NCI-H774 (cell line): ENCODE measurements at places on chromosomes 16 and 17.
A peak's percentile ranks its signal among the peaks of the same experiment; 100 is the strongest.

DNA sequence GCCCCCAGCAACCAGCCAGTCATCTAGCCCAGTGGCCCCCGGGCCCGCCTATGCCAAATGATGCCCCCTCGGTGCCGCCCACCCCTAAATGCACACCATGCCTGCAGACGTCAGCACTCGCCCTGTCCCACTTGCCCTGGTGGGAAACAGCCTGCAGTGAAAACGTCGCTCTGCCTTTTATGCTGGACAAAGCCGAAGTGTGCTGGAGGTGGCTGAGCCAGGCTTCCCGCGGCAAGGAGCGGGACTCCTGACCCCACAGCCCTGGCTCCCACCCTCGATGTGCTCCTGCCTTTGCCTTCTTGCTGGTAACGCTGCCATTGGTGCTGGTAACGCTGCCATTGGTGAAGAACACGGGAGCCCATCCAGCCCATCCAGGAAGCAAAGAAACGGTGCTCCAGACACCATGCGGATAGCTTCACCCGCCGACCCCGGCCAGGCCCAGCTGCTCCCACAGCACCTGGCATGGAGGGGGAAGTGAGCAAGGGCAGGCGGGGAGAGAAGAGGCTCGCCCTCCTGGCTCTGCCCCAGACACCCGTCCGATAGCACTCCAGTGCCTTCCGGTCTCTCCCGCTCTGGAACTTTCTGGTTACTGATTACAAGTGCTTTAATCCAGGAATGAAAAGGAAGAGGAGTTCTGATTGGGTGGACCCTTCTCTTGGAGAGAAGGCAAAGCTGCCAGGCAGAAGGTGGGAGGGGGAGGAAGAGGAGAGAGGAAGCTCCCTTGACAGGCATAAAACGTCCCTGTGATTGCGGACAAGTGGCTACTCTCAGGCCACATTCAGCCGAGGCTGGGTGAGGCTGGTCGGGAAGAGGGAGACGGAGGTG is 4.0 kb upstream of the BAIAP2 start:
- no peak for DNase-seq

DNA sequence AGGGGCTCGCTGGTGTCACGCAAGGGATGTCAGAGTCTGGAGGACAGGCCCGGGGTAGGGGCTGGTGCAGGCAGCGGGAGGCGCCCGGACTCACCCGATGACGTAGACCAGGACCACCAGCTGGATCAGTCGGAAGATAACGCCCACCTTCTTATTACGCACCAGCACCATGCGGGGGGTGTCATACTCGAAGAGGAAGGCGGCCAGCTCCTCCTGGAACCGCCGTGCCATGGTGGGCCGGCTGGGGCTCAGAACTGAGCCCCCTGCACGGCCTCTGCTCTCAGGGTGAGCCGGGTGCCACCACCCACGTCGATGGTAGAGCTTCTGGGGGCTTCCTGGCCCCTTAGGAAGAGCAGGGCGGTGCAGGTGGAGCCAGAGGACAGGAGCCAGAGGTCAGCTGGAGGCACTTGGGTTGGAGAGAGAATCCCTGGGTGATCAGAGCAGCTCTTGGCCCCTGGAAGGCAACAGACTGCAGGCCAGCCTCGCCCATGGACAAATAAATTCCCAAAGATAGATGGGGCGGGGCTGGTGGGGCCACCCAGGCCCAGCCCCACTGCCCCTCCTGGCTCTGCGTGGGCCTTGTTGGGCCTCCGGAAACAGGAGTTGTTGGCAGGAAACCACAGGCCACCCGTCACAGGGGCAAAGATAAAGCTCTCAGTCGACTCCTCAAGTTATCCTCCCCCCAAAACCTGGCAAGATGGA is at the start of gene P2RX1:
P2RX1 (minus strand) TSS at position 471 of the 702 bp plus-strand sequence; CDS start at position 231, 240 bp downstream.
- no peak for DNase-seq

- DNase-seq = no peak
These were observed 205.2 kb downstream of the RAB11FIP4 start for GRCh38 chr17:31596382-31597323.

DNA sequence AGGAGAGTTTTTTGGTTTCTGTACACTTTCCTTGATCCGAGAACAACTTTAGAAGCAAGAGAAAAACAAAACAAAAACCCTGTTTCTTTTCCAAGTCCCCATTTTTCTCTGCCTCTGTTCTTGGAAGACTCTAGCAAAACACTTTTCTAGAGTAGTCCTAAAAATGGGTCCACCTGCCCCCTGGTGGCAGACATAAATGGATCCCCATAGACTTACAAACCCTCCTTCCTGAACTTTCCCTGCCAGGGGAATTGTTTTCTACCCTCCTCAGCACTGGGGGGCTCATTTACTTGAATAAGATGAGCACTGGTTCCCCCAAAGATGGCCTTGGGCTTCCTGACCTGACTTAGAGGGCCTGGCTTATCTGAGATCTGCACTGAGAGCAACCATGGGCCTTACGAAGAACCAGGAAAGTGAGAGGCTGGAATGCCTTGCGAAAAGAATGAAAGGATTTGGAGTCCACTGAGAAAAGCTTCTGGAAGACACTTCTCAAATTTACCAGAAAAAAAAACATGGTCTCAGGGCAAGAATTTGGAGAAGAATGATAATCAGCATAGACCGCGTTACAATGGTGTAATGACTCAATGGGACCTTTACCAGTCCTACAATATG is 48.0 kb upstream of the CDYL2 start:
- DNase-seq = no peak

- no peak for DNase-seq
These were observed 3.4 kb downstream of the CEP295NL start for GRCh38 chr17:78899361-78900260.

GRCh38 chr16:68076560-68076959 is 8.6 kb upstream of the NFATC3 start:
- no peak for DNase-seq

GRCh38 chr17:82050761-82051641 is 610 bp downstream of the RFNG start:
- DNase-seq = no peak

- peak; percentile 69 for DNase-seq
These were observed 9.2 kb upstream of the CD300A start for GRCh38 chr17:74457146-74457819.

GRCh38 chr17:1995907-1996799 is 29.0 kb downstream of the RTN4RL1 start:
- DNase-seq = no peak

DNA sequence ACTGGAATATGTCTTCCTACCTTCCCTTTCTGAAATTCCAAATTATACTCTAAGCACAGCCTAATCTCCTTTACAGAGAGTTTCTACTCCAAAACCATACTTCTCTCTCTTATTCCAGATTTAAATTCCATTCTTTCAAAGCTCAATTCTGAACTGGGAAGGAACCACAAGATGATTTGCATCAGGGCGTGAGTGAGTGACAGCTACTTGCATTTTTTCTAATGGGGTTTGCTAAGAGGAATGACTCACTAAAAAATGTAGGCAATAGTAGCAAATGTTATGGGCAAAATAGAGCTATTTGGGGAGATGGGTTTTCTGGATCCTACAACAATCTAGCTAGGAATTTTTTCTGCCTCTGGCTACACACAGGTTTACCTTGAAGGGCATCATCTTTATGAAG is 244.6 kb upstream of the PSMD7 start:
- no peak for DNase-seq

DNA sequence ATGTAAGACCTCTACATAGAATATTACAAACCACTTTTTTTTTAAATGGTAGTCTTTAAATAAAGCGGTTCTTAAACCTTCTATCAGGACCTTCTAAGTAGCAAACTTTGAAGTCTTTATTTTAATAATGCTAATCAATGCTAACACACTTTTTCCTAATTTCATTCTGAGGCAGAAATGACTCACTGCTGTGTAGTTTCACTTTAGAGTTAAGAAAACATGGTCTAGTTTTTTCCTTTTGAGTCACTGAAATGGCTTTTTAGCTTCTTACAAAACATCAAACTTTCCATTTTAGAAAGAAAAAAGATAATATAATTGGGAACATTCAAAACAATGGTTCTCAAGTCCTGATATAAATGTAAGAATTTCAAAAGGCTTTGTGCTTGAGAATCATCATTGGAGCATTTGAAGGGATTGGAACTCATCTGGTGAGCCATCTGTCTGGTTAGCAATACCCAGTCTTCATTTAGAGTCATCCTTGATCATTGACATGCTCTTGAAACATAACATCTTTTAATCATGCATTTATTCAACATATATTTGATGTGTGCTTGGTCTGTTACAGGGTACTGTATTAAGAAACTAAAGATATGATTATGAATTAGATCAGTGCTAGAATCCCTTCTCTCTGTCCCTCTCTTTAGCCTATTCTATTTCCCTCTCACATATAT is 258.3 kb upstream of the MON1B start:
- DNase-seq = no peak

GRCh38 chr17:60300011-60300410 is 91.9 kb downstream of the USP32 start:
- no peak for DNase-seq

- DNase-seq = no peak
These were observed 113.8 kb downstream of the CYB561 start for GRCh38 chr17:63332286-63332685.

- no peak for DNase-seq
These were observed 14.9 kb downstream of the LIMD2 start for GRCh38 chr17:63685041-63685440.

GRCh38 chr16:3665508-3665907 is 11.0 kb downstream of the DNASE1 start:
- DNase-seq = no peak

DNA sequence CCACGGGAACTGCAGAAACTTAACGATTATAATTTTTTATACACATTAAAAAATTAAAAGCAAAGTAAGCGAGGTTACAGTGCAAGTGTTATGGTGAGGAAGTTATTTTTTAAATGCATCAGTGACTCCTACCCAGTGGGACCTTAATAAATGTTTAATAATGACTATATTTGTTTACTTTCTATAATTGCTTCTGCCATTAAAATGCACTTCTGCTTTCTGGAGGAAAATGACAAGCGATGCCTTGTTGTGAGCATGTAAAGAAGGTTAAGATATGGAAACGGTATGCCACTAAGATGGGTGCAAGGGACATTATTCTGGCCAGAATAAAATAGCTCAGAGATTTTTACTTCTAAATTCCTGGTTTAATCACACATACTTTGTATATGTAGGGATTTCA is 252.1 kb downstream of the CDH11 start:
- DNase-seq = no peak

DNA sequence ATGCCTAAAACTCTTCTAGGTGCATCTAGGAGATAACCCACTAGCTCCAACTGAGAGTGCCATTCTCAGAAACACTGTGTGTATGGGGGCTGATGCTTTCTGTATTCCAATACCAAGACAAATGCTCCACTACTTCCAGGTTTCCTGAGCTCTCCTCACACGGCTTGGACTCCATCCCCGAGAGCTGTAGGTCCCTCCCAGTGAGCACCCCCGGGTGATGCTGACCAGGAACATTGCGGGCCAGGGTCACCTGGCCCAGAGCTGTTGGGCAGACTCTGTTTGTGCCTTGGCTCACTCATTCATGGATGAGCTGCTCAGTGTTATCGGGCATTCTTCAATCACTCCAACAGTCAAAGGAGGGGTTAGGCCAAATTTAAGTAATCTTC is 7.0 kb downstream of the CUEDC1 start:
- no peak for DNase-seq

DNA sequence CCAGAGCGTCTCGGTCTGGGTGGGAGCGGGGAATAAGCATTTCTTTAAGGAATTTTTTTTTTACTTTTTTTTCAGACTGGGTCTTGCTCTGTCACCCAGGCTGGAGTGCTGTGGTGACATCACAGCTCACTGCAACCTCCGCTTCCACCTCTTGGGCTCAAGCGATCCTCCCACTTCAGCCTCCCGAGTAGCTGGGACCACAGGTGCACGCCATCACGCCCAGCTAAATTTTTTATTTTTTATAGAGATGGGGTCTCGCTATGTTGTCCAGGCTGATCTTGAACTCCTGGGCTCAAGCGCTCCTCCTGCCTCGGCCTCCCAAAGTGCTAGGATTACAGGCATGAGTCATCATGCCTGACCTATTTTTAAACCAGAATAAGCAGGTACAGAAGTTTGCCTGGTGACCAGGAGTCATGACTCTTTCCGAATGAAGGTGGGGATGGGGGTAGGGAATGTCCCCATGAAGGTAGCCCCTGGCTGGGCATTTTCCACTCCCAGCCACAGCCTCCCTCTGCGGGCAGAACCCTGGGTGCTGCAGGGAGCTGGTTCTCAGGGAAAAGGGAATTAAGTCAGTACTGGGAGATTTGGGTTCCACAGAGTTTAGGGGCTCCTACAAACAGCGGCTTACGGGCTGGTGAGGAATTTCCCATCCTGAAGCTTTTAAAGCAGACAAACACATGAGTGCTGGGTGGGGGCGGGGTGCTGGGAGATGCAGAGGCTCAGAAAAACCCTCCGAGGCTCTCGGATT is 48.3 kb downstream of the TBC1D16 start:
- no peak for DNase-seq

GRCh38 chr17:82021107-82021899 is 1.4 kb downstream of the CENPX start:
- DNase-seq = peak; percentile 48

- no peak for DNase-seq
These were observed 138.9 kb downstream of the SEC14L1 start for GRCh38 chr17:77279448-77280303.

DNA sequence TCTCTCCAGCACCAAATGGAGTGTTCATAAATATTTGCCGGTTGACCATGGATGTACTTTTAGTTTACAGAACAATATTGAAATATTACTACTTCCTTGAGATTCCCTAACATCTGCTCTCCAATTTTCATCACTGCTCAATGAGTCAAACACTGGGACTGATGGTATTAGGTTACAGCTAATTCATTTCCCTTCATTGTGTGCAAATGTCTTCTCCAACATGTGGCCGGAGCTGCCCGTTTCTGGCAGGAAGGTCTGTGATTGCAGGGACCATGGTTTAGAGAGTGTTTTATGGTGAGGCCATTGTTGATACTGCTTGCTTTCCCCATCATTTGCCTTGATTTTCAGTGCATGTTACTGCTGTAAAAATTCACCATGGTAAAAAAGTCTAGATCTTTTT is 209.3 kb downstream of the HS3ST3B1 start:
- DNase-seq = no peak

- DNase-seq = no peak
These were observed 28.3 kb upstream of the ZNF469 start for GRCh38 chr16:88354229-88355092.
